Left lung (tissue), 14 donors: ENCODE measurements at places on chromosomes 1 and 21.

- peaks cover 63% of the 10 kb centered on the region for H3K4me1 ChIP-seq
- no peaks in the 10 kb centered on the region for H3K36me3 ChIP-seq
- DNase-seq: no peak
Observed at GRCh38 chr1:158814970-158815369, 16.2 kb upstream of the MNDA start.

GRCh38 chr1:33128781-33129180 is 47.8 kb downstream of the AZIN2 start:
- DNase-seq: no peak
- no peak overlapping the region for H3K4me3 ChIP-seq
- no peaks in the 10 kb centered on the region for H3K36me3 ChIP-seq
- peaks cover 17% of the 10 kb centered on the region for H3K4me1 ChIP-seq
- no peaks in the 10 kb centered on the region for H3K27me3 ChIP-seq
- no peak overlapping the region for H3K27ac ChIP-seq

- no peaks in the 10 kb centered on the region for H3K36me3 ChIP-seq
- H3K4me1 ChIP-seq: no peaks in the 10 kb centered on the region
- no peaks in the 10 kb centered on the region for H3K27me3 ChIP-seq
- no peak overlapping the region for H3K4me3 ChIP-seq
- DNase-seq: no peak
Observed at GRCh38 chr1:66013371-66013770, 220.7 kb downstream of the PDE4B start.

- no peaks in the 10 kb centered on the region for H3K4me1 ChIP-seq
- no peaks in the 10 kb centered on the region for H3K36me3 ChIP-seq
- DNase-seq: no peak
- H3K27ac ChIP-seq: no peak overlapping the region
Observed at GRCh38 chr1:187838335-187839293, 1009.9 kb downstream of the PLA2G4A start.

- no peak for DNase-seq
- no peaks in the 10 kb centered on the region for H3K27me3 ChIP-seq
- no peaks in the 10 kb centered on the region for H3K4me1 ChIP-seq
- H3K27ac ChIP-seq: no peak overlapping the region
- no peak overlapping the region for H3K4me3 ChIP-seq
- H3K36me3 ChIP-seq: no peaks in the 10 kb centered on the region
Observed at GRCh38 chr1:197510691-197511378, 242.8 kb downstream of the CRB1 start.

DNA sequence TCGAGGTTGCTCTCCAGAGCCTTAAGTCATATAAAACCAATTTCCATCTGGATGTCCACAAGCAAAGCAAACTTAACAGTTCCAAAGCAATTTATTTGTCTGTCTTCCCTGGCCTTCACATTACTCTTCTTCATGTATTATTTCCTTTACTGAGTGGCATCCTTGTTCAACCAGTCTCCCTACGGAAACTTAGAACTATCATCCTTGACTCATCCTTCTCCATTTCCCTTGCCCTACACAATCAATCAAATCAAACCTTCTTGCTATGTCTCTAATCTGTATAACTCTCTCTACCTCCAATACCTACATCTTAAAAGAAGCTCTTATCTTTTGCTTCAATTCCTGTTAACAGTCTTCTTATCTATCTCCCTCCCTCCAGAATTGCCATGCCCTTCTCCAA is 25.4 kb downstream of the EGLN1 start:
- H3K27ac ChIP-seq: no peak overlapping the region
- no peak for DNase-seq
- H3K36me3 ChIP-seq: no peaks in the 10 kb centered on the region
- H3K4me1 ChIP-seq: peaks cover 16% of the 10 kb centered on the region
- no peak overlapping the region for H3K4me3 ChIP-seq

DNA sequence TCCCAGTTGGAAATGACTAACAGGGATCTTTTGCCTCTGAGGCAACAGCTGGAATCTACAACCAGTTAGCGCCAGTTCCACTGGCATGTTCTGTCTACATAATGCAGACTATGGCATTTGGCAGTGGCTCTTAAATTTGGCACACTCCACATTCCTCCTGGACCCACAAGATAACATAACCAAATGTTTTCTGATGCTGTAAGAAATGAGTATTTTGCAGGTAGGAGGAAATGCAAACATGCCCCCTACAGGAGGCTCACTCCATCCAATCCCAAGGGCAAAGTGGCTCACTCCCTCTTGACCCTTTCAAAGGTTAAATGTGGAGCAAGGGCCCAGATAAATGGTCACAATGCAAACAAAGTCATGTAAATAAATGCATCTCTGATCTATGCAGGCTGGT is 129.2 kb upstream of the PROX1 start:
- H3K36me3 ChIP-seq: no peaks in the 10 kb centered on the region
- no peaks in the 10 kb centered on the region for H3K4me1 ChIP-seq
- no peaks in the 10 kb centered on the region for H3K27me3 ChIP-seq
- no peak overlapping the region for H3K4me3 ChIP-seq
- no peak overlapping the region for H3K27ac ChIP-seq
